Suppressor macrophage treated with lipopolysaccharide for 1 hour (primary cell): ENCODE measurements at places on chromosomes 1 and 21.

DNA sequence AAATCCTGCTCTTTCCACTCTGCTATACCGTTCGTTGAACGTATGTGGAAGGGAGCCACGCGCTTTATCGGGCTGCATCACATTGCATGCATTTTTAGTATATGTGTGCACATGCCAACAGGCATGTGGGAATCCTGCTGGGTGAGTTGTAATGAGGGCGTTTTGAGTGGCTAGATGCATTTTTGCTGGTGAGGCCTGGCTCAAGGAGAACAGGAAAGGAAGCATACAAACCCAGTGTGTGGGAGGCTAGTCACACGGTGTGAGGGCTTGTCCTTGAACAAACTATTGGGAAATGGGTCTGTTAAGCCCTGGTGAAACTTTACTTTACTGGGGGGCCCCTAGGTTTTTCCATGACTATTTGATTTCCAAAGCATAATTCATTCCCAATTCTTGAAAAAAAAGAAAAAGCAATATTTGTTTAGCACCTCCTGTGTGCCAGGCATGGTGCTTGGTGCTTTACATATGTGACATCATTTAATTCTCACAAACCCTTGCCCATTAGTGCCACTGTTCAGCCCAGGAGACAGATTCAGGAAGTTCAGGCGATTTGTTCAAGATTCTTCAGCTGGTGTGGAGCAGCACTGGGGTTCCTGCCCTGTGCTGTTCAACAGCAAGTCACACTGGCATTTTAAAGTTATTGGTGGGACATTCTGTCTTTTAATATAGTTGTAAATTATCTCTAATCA lies 25.6 kb upstream of the JUN start:
- DNase-seq, result peak; percentile 79

DNA sequence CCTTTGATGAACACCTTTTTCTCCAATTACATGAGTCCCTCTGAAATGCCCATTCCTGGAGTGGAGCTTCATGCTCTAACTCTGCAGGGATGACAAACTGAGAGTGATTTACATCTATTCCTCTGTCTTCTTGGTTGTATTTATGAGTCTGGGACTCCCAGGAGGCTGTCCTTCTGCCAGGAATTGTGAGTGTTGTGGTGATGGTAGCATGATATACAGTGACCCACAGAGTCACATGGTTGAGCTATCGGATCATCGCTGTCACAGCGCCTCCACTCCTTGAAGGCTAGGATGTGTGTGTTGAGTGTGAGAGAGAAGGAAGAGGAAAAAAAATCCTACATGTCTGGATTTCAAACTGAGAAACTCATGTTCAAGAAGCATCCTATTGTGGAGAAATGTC lies 163.4 kb upstream of the CACNA1E start:
- DNase-seq, result no peak

- DNase-seq, result no peak
These were observed 96.0 kb downstream of the ASH1L start for GRCh38 chr1:155466617-155466972.

- no peak for DNase-seq
These were observed 7.6 kb downstream of the ZNF669 start for GRCh38 chr1:247096544-247096943.

- peak; percentile 95 for DNase-seq
These were observed 15.9 kb upstream of the BTG2 start for GRCh38 chr1:203289281-203289981.

DNA sequence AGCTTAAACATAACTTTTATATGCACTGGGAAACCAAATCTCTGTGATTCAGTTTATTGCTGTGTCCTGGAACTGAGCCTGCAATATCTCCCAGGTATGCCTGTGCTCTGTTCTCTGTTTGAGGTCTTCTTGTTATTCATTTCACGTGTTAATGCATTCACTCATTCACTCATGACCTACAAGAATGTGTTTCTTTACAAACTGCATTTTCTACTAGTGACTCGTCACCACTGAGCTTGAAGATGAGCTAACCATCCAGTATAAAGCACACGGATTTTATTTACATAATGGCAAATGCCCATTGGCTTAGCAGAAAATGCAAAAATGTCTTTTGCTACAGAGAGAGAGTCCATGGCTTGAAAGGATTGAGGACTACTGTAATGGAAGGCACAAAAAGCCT lies 75.0 kb upstream of the DUSP10 start:
- no peak for DNase-seq

DNA sequence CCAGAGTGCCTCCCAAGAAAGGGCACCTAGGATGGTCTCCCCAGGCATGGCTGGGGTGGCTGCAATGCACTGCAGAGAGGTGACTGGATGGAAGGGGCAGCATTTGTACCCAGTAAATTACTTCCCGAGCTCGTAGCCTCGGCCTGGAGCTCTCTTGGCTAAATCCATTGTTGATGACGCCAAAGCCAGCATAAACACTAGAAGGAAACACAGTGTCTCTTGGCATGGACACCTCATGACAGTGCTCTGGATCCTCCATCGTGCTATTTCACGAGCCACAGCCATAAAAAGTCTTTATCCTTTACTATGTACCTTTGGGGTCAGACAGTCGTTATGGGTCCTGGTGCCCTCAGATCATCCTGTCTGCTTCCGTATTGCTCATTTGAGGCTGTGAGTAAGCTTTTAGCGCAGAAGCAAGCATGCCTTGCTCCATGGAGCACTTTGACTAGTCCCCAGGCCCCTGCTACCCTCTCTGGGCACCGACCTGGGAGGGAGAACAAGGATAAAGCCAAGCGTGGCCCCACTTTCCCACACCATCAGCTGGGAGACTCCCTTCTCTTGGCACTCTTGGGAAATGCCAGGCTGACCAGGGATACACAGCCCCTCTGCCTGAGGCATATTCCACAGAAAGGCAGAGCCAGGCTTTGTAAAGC lies 10.3 kb upstream of the PRELP start:
- no peak for DNase-seq

DNA sequence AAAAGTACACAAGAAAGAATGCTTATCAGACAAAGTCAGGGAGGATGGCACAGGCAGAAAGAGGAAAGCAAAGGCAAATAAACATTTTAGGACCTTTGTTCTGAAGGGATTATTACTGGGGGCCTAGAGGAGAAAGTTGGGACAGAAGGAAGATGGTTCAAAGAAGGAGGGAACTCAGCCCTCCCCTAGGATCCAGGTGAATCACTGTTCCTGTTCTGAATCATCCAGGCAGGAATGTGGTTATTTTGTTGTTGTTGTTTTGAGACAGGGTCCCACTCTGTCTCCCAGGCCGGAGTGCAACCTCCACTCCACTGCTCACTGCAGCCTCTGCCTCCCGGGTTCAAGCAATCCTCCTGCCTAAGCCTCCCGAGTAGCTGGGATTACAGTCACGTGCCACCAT lies 38.5 kb upstream of the PSEN2 start:
- DNase-seq, result no peak

DNA sequence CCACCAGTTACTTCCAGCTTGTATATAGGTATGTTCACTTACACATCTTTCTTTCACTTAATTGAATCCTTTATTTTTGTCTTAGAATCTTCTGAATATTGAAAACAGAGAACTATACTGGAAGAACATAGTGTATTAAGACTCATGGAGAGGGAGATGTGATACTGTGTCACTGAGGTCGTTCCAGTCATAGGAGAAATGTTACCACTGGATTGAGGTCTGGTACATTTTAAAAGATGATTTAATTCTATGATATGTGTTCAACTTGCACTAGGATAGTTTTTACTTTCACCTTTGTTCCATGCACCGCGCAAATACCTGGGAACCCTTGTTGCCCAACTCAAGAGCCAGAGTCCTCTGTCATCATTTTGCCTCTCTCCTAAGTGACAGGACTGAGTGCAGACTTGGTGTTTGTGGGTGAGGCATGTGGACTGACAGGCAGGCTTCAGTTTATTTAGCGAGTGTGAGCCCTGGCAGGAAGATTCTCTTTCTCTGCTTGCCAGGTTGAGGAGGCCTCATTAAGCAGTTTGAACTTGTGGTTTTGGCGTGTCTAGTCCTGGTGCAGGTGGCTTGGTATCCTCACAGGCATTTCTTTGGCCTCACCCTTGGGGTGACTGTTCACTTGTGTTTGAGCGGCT lies 63.7 kb downstream of the DYRK1A start:
- no peak for DNase-seq

DNA sequence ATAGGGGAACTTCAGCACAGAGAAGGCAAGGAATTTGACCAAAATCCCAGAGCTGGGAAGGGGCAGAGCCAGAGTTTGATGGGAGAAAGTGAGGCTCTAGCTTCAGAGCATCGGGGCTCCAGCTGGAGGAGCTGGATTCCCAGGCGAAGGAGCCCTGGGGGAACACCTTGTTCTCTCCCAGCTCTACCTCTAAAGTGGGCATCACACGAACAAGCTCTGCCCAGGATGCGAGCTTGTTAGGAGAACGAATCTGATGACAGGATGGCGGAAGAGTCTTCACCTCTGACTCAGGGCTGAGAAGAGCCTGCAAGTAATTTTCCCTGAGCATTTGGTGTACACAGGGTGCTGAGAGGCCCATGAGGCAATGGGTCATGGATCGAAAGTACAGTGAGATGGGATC lies 22.0 kb downstream of the TNNT2 start:
- no peak for DNase-seq

- no peak for DNase-seq
These were observed 106.4 kb downstream of the TBX15 start for GRCh38 chr1:118881751-118882150.

DNA sequence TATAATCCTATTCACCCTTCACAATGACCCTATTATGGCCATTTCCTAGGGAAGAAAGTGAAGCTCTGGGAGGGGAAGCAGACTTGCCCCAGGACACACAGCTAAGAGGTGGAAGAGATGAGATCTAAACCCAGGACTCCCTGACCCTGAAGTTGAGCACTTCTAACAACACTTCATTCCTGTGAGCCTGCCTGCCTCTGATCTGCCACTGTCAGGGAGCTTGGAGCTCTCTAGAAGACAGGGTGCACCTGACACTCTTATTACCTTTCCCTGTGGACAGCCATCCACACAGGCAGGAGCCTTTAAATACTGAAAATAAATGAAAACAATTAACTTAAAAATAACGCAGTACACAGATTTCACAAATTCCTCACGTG lies 599 bp downstream of the MKNK1 start:
- no peak for DNase-seq

- DNase-seq, result peak; percentile 55
These were observed 82.3 kb downstream of the TM2D1 start for GRCh38 chr1:61642475-61643232.

DNA sequence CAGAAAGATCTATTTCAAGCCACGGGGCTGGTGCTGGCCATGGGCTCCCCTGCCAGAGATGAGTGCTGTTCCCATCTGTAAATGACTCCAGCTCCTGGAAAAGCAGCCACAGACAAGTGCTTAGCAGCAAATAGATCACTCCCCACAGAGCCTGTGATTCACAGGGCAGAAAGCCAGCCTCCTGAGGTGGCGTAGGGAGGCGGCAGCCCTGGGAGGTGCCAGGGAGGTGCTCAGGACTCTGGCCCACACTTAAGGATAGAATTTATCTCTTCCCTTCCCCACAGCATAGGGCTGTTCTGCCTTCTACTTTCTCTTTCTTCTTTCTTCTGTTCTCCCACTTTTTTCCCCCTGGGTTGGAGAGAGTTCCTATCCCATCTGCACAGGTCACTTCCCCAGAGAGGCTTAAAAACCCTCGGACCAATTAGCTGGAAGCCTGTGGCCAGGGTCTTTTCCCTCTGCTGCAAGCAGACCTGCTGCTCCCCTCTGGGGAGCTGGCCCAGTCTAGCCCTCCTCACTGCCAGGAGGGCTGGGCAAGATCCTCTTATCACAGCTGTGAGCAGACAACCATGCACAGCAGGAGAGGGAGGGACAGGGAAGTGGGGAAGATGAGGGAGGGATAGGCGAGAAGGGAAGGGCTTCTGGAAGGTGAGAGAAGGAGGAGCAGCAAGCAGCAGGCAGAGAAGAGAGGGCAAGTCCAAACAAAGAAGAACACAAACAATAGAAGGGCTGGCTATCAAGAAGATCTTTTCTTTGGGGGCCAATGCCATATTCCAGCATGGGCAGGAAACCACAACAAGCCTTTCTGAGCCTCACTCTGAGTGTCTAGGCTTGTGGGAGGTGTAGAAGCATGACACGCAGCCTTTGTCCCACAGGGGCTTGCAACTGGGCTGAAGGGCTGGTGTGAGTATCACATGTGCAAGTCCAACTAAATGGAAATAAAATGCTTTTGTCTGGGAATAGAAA lies 41.0 kb downstream of the KCND3 start:
- no peak for DNase-seq

- peak; percentile 88 for DNase-seq
These were observed 65.1 kb upstream of the ATP1B1 start for GRCh38 chr1:169041366-169041765.

DNA sequence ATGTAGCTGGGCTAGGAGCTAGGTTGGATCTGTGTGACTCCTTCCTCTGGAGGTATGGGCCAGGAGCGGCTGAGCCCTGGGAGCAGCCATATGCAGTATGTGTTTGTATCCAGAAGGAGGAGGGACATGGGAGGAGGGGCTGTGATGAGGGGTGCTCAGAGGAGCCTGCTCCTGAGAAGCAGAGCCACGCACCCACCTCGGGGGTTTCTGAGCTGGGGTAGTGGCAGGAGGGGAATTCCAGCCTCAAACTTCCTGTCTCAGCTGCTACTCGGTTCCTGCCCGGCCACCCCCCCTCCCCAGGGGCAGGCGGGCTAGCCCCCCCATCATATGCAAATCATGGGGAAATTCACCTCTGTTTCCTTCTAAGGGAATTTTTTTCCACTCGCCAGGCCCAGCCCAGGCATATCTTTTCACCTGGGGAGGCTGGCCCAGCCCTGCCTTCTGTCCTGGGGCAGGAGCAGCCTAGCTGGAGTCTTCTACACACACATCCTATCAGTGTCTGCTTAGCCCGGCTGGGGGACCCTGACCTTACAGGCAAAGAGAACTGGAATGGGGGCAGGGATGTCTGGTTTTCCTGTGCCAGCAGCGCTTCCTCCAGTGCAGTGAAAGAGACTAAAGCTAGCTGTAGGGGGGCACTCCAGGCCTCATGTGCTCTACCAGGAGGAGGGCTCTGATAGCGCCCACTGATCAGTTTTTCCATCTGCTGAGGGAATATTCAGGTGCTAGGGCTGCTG lies 3.0 kb downstream of the ZC3H12A start:
- DNase-seq, result peak; percentile 93

DNA sequence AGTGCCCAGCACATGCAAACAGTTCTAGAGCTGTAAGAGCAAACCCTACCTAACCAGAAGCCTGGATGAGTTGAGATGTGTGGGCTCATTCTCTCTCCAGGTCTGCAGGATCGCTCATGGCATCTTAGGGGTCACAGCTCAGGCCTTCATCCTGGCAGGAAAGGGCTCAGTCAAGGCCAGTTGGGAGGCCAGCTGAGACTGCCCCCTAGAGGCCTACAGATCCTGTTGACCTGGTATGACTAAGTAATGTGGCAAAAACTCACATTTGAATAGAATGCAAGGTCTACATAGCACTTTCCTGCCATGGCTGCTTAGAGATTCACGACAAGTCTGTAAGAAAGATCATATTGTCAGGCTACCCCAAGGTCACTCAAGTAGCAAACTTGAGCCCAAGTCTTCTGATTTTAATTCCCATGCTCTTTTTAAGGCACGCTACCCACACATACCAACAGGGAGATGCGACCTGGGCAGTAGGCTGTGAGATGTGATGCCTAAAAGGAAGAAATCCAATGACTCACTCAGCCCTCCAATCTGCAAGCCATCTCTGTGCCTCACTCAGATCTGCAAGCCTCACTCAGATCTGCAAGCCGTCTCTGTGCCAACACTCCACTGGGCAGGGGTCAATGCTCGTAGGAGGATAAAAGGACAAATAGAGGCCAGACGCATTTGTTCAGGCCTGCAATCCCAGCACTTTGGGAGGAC lies 5.1 kb upstream of the CAPN8 start:
- peak; percentile 32 for DNase-seq
